ENCODE measurements at places on chromosomes 7 and 10.

GRCh38 chr10:131436458-131436857 lies 124.9 kb upstream of the TCERG1L start:
- no peak for DNase-seq

DNA sequence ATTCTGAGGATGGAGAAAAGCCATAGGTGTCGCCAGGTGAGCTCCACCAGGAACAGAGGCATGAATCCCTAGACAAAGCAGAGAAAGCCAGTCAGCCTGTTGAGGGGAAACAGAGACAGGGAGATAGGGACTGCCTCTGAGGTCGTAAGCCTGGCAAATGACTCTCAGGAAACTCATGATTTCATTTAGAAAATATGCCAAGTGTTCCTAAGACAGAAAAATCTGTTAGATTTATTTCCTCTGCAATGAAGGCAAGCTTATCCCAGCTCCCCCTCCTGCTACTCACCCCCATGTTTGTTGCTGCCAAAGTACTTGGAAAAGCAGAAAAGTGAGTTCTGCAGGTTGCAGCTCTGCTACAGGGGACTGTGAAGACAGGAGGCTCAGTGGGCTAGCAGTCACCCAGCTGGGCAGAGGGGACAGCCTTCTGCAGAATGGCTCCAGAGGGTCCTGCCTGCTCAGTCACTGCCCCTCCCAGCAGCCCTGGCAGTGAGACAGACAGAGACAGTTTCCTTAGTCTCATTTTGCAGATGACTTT lies 184.3 kb downstream of the ADRA2A start:
- no peak for DNase-seq

- DNase-seq, result no peak
Measured at GRCh38 chr10:79320316-79320715, 27.0 kb upstream of the PPIF start.

DNA sequence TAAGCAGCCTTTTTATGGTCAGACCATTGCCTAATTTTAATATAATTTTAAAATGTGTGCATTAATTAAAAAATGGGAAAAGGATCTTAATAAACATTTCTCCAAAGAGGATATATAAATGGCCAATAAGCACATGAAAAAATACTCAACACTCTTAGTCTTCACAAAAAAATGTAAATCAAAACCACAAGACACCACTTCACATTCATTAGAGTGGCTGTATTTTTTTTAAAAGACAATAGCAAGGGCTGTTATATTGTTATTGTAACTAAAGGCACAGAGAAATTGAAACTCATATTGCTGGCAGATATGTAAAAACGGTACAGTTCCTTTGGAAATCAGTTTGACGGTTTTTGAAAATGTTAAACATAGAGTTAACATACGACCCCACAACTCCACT lies 3.2 kb upstream of the CROT start:
- no peak for DNase-seq
